ENCODE measurements at places on chromosomes 1 and 21. TPM values are rescaled to one million over a fixed set of nuclear protein-coding genes. Genes with fewer than 3 reads are reported as not detected.

- no peak for DNase-seq
These were observed 53.5 kb upstream of the DUSP10 start for GRCh38 chr1:221795380-221795779.

- no peak for DNase-seq
These were observed 81.0 kb downstream of the CNIH3 start for GRCh38 chr1:224696891-224697765.

- no peak for DNase-seq
These were observed 66.7 kb downstream of the KCNJ6 start for GRCh38 chr21:37849506-37850102.

DNA sequence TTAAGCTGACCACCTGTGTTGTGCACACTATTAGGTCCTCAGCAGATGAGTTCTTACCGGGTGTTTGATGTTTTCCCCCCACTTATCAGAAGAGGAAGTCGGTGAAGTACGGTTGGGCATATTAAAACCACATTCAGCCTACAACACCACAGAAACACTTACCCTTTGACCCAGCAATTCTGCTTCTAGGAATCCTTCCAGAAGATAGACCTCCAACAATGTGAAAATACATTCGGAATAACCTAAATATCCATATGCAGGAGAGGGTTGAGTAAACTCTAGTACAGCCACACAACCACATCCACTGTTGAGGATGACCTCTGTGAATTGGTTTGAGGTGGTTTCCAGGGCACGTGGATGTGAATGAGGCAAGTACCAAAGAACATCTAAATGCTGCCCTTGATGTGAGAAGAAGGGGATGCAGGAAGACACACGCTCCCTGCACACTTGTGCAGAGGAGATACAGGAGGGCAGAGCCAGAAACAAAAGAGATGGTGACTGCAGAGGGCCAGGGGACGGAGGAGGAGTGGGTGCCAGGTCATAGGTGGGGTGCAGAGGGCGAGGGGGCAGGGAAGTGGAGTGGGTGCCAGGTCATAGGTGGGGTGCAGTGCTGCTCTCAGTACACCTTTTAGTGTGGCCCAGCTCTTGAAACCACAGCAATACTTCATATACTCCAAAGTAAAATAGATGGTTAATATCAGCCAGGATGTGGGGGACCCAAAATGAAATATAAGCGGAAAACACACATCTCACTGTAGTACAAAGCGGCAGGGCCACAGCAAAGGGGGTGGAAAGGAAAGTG, 12.8 kb downstream of the ADARB1 start:
- DNase-seq = no peak

DNA sequence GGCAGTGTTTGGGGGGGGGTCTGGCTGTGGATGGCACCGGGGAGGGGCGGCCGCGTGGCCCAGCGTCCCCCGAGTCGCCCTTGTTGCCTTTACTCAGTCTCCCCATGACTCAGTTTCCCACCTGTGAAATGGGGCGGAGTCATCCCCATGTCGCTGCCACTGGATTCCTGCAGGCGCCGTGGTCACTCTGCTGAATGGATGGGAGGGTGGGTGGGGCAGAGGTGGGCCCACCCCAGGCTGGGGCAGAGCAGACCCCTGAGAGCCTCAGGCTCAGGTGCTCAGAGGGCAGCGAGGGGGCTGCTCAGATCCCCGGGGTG, 2.0 kb downstream of the COL6A1 start:
- no peak for DNase-seq

DNA sequence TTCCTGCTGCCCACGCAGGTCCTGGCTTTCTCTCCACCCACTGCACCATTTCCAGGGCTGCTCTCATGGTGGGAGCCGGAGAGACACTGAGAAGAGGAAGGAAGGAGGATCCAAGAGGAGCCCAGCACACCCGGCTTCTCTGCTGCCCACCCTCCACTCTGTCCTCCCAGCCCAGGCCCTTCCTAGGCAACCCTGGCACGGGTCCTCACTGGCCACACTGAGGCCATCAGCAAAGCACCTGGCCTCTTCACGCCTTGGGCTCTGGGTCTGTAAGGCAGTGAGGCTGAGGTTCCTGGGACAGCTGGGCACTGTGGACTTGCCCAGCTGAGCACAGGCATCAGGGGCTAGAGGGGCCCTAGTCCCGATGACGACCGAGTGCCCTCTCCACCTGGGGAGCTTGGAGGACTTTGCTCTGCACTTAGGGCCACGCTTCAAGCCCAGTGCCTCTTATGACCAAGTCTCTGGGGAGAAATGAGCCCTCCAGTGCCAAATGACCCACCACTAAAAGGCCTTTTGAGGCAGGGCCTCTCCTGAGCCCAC, 43.1 kb downstream of the PDE9A start:
- no peak for DNase-seq

GRCh38 chr1:201508809-201509208, 1.9 kb upstream of the CSRP1 start:
- DNase-seq = no peak

DNA sequence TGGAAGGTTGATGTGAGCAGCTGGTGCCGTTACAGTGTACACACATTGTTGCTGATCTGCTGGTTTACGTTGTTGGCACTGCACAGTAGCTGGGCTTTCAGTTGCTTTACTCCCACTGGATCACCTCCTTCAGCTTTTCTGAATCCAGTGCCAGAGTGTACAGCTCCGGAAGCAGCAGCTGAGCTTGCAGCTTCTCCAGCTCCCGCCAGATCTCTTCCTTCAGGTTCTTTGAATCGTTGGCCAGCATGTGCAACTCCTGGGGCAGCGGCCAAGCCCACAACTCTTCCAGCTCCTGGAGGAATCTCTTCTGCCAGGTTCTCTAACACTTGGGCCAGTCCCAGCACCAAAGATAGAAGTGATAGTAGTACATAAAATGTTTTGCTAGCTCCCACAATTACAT, 149.7 kb upstream of the RRP15 start:
- no peak for DNase-seq

DNA sequence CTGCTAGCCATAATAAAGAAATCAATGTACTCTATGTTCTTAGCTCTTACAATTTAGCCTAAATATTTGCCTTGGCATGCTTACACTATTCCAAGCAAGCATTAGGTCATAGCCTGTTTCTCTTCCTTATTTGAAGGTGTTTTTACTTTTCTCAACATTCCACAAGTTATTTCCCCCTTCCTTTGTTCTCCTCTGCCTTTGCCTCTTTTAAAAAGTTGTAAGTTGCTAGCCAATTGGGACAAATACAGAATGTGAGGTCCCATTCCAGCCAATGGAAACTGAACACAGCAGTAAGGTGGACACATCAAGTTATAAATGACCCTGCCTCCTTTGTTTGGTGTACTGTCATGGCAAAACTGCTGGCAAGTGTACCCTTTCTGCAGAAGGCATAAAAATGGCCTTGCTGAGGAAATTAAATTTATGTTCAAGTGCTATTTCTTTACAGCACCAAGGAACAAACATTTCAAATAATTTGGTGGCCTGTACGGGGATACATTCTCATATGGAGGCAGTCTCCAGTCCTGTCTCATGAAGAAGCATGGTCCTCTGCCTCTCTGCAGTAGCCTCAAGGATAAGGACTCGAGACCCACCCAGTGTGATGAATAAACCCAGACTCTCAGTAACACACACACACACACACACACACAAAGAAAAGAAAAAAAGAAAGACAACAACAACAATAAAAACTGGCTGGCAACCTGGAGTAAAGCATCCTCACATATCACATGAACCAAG, 28.8 kb upstream of the FMO1 start:
- no peak for DNase-seq

- DNase-seq = no peak
These were observed 12.4 kb downstream of the SLC19A2 start for GRCh38 chr1:169473347-169473746.

GRCh38 chr1:57796616-57797015, 372.8 kb upstream of the DAB1 start:
- no peak for DNase-seq

- DNase-seq = no peak
These were observed 2.8 kb upstream of the TAS1R3 start for GRCh38 chr1:1328254-1328653.

- DNase-seq = peak; percentile 85
These were observed 37.3 kb downstream of the RGL1 start for GRCh38 chr1:183841950-183842794.

DNA sequence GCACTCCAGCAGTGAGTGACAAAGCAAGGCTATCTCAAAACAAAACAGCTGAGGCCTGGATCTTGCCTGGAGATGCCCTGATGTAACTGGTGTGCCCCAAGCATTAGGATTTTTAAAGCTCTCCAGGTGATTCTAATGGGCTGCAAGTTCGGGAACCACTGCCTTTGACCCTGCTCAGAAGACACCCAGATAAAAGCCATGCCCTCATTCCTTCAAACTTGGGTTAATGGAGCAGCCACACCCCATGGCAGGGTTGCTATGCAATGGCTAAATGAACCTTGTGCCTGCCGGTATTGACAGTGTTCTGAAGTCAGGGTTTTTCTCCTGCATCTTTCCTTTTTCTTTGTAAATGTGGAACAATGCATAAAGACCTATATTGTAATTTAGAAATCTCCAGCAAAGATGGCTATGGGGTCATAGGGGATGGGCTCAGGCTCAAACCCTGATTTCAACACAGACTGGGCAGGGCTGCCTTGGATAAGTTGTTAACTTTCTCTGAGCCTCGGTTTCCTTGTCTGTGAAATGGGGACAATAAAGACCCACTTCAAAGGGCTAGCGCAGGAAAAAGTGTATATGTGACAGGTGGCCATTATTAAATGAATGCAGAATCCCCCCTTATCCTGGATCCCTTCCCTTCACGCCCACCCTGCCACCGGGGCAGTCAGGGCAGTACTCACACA, 453 bp downstream of the TFF3 start:
- DNase-seq = no peak

The VANGL2 gene
- 0.28 TPM for polyA plus RNA-seq

The LCE1A gene
- polyA plus RNA-seq = not detected

The TNNI3K gene
- polyA plus RNA-seq = not detected

The ECM1 gene
- polyA plus RNA-seq = 0.66 TPM

The VSIG8 gene
- not detected for polyA plus RNA-seq

The FALEC gene
- 0.79 TPM for polyA plus RNA-seq

The SMPDL3B gene
- 0.56 TPM for polyA plus RNA-seq
